Activated T-cell treated with anti-CD3 and anti-CD28 coated beads for 4 hours (primary cell): ENCODE measurements at places on chromosomes 16 and 17.
A peak's percentile ranks its signal among the peaks of the same experiment; 100 is the strongest.

DNA sequence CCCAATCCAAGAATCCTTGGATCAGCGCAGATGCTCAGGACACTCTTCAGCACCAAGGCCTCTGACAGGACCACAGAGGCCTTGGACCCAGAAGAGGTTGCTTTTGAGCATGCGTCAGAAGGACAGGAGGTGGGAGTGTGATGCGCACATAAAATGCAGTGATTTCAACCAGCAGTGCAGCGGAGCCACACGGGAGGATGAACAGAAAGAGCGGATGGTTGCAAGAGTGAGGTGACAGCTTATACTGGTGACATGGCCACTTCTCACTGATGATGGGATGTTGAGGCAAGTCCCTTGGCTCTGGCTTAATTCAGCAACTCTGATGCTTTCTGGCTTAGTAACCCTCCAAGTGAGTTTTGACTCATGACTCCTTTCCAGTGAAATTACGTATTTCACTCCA is 25.2 kb upstream of the ERN1 start:
- DNase-seq = no peak

DNA sequence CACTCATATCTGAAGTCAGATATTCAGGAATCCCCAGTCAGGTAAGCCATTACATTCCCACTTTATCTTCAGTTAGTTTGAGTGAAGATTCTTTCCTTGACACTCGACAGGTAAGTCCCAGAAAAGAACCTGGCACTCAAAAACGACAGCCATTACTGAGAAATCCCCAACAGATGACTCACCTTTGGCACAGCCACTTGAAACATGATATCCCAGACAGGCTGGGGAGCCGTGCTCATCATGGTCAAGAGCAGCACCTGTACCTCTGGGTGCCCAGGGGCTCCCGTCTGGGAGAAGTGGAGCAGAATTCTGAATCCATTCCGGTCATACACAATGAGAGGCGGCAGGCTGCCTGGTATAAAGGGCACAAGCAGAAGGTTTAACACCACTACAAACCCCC is 16.8 kb upstream of the COG7 start:
- DNase-seq = no peak

DNA sequence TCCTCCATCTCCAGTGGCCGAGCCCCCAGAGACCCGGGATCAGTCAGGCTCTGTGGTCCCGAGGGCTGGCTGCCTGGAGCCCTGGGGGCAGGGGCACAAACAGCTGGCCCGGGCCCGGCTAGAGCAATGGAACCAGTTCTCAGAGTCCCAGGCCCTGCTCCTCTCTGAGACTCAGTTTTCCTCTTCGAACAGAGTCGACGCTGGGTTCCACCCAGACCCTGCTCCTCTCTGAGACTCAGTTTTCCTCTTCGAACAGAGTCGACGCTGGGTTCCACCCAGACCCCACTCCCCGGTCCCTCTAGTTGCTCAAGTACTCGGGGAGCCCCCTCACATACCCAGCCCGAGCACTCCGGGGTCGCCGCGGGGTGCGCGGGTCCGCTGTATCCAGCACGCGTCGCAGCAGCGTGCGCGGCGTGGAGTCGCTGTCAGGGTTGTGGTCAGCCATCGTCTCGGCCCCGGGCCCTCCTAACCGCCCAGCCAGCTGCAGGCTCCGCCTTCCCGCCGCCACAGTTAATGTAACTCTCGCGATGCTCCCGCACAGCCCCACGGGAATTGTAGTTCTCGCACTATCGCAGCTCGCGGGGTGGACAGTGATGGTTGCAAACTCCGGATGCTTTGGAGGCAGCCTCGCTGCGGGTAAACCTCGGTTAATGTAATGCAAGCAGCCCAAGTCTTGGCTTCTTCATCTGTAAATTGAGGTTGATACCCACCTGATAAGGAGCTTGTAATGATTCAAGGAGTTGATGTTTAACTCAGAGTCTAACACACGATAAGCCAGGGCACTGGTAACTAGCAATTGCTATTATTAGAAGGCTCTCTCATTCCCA is 8.5 kb upstream of the THAP11 start:
- peak; percentile 89 for DNase-seq

GRCh38 chr16:12166271-12166670 is 189.7 kb downstream of the SNX29 start:
- DNase-seq = no peak

DNA sequence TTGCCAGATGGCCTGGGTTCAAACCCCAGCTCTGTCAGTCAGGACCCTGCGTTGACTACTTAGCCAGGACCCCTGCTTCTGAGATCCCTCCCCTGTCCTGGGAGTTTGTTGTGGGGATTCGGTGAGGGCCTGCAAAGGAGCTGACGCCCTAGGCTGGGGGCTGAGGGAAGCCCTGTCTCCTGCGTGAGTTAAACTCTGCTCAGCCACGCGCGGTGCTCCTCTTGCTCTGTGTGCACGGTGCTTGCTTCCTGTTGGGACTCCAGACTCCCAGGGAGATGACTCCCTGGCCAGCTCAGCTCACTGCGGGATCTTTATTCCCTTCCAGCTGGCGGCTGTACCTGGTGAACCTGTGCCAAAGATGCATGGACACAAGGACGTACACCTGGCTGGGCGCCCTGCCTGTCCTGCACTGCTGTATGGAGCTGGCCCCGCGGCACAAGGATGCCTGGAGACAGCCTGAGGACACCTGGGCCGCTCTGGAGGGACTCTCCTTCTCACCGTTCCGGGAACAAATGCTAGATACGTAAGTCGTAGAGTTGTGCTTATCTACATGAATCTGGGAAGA is 37.4 kb downstream of the RNF213 start:
- DNase-seq = no peak

DNA sequence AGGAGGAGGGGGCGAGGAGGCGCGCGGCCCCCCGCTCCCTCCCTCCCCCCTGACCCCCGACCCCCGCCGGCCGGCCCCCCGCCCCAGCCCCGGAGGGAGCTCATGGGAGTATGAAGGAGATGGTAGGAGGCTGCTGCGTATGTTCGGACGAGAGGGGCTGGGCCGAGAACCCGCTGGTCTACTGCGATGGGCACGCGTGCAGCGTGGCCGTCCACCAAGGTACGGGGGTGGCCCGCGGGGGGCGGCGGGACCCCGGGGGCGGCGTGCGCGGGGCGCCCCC is 390 bp downstream of the MLLT6 start:
- peak; percentile 47 for DNase-seq

- no peak for DNase-seq
These were observed 22.7 kb upstream of the ATP2A3 start for GRCh38 chr17:3986939-3987335.

DNA sequence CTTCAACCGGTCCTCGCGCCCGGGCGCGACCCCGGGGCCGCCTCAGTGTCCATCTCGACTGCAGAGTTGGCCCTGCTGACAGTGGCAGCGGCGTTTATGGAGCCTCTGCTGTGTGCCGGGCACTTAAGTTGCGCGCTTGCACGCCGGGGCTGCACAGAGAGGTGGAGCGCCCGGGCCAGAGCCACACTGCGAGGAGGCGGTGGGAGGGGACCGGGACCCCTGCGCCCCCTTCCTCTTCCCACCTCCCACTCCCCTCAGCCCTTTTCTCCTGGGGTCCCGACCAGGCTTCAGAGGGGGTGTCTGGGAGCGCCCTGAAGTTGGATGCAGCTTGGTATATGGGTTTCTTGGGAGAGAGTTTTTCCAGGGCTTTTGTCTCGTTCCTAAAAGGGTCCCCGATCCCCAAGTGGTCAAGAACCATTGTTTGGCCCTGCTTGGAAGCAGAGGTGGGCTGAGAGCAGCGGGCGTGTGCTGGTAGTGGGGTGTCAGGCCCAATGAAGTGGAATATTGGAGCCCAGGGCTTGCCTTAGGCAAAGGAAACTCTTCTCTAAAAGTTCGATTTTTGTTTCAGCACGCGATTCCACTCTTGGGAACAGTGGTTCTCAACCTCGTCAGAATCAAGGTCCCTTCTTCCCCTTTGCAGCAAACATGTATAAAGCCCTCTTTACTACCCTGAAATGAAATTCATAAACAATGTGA is 605 bp downstream of the MRTFB start:
- peak; percentile 4 for DNase-seq
